Activated CD4-positive, CD25-positive, alpha-beta regulatory T cell treated with anti-CD3 and anti-CD28 coated beads, Interleukin-2, amount 50 U/mL, for 72 hours (primary cell): ENCODE measurements at places on chromosomes 5 and 9.

- no peak for DNase-seq
Observed at GRCh38 chr5:12661617-12662370, 757.5 kb upstream of the CTNND2 start.

- no peak for DNase-seq
Observed at GRCh38 chr5:83404182-83404716, 67.3 kb upstream of the VCAN start.

DNA sequence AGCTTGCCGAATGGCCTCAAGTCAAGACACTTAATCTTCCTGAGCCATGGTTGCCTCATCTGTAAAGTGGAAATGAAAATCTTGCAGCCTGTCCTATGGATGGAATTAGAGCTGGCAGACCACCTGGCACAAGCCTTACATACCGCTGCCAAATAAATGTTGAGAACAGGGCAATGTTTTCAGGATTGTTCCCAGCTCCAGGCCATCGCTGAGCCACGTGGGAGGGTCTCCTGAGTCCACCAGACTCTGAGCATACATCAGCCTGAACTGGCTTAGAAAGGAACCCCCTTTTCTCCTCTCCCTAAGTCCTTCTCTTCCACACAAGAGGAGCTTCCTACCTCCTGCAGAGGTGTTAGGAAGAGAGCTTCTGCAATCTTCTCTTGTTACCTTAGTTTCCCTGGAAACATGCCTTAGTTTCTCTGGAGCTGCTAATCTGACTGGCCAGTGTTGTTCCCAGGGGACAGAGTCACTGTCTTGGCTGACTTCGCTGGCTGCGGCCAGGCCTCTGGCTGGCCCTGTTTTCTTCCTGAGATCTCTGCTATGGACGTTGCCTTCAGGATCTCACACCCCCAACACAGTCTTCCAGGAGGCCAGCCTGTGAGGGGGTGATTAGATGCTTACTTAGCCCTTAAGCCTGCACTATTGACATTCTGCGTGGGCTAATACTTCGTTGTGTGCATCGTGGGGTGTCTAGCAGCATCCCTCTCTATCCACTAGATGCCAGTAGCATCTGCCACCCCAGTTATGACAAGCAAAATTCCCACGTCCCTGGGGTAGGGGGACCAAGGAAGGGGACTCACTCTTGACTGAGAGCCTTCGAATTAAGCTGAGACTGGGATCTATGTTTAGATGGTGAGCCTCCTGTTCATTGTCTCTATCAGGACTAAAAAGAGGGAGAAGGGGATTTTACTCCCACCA is 62.2 kb downstream of the BOD1 start:
- no peak for DNase-seq

DNA sequence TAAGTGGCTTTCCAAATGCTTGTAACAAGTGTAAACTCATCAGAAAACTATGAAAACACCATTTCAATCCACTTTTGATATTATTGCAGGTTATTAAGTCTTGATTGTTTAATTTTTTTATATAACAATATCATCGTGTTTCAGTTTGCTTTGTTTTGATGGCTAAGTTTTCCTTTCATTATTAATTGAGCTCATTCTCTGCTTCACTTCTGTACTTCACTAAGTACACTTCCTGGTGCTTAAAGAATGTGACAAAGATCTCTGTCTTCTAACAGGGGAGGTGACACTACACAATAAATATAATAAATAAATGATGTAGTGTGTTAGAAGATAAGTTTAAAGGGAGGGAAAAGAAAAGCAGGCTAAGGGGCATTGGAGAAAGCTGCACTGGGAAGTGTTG is 13.0 kb upstream of the RAD23B start:
- DNase-seq: no peak

DNA sequence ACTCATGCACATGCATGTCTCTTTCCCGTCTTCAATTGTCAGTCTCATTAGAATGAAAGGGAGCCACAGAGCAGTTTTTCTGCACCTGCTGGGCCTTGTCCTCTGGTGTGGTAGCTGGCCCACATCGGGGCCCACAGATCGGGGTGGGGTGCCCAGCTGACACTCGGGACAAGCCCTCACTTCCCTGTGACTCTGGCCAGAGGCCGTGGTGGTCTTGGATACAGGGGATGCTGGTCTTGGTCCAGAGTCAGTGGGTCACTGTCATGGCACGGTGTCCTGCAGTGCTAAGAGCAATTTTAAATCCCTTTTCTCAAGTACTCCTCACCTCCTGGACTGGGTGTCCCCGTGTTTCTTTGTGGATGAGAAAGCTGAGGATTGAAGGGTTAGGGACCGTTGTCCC is 193.2 kb downstream of the CACNA1B start:
- DNase-seq: no peak

DNA sequence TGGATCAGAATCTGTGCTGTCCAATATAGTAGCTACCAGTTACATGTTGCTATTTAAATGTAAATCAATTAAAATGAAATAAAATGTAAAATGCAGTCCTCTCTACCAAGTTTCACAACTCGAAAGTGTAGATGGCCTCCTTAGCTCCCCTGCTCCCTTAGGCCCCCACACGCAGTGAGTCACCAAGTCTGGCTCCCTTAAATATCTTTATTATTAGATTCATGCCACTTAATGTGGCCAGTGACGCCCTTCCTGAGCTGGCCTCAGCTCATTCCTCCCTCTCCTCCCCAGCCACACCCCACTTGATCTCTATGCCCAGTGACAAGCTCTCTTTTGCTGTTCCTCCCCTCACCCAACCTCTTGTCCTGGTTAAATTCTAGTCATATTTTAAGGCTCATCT is 88.4 kb upstream of the DNAH5 start:
- DNase-seq: no peak
